ENCODE measurements at places on chromosomes 1 and 21.

DNA sequence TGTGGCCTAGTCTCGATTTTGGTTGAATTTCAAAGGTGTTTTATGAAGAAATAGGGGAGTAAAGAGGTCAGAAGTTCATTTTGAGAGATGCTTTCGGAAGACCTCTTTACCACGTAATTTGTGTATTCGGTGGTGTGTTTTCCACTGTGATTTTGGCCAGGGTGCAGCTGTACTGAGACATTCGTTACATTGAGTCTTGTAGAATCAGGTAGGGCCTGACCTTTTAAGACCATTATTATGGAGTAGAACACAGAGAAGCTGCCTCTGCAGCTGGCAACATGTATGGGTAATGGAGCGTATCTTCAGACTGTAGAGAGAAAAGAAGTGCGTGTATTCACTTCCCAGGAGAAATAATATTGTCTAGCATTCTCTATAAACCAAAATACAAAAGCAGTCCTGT lies 326.5 kb downstream of the PDE4B start:
- DNase-seq, result no peak

DNA sequence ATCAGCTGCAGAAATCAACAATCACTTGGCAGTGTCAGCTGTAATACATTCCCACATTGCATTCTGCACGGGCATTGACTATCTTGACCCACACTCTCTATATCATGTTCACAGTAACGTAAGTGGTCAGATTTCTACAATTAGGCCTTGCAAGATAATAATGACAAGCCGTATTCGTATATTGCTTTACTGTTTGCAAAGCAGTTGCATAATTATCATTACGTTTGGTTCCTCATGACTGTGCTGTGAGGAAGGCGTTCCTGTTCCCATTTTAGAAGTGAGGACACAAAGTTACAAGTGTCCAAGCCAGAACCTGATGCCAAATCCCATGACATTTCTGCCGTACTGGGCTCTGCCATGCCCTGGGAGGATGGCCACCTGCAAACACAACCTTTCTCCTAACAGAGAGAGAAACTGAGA lies 53.5 kb upstream of the TARBP1 start:
- no peak for DNase-seq

GRCh38 chr1:211711315-211711705 lies 35.9 kb upstream of the NEK2 start:
- DNase-seq, result no peak

DNA sequence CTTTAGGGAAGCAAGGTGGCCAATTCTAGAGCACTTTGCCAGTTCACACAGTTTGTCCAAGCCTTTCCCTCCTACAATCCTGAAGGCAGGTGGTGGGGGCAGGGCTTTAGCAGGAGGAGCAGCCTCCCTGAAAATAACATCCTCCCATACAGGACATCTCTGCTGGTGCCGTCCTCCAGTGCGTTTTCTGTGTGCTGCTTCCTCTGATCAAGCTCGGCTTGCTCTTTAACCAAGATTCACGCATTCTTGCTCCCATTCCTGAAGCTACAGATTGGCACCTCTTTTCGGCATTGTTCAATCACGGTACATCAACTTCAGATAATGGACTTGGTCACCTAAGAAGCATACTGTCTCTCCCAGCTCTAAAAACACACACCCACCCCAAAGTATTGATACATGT lies 7.5 kb upstream of the DPT start:
- DNase-seq, result no peak

DNA sequence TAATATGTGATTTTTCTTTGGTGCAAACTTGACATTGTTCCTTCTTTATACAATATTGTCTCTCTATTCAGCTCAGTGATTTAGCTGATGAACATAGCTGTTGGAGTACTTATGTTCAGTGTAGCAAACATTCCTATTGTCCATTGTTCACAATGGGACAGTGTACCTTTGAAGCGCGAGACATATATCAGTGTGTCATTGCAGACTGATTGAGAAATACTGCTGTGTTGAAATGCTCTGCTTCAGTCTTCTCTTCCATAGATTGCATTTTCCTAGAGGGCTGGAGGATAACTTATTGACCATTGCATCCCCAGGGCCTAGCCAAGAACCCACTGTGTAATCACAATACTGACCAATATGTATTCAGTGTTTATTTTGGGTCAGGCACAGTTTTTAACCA lies 46.5 kb downstream of the HLX start:
- no peak for DNase-seq

GRCh38 chr21:32886339-32886738 lies 114.8 kb upstream of the PAXBP1 start:
- no peak for DNase-seq

- no peak for DNase-seq
Observed at GRCh38 chr1:38667626-38668025, 191.9 kb downstream of the RRAGC start.

DNA sequence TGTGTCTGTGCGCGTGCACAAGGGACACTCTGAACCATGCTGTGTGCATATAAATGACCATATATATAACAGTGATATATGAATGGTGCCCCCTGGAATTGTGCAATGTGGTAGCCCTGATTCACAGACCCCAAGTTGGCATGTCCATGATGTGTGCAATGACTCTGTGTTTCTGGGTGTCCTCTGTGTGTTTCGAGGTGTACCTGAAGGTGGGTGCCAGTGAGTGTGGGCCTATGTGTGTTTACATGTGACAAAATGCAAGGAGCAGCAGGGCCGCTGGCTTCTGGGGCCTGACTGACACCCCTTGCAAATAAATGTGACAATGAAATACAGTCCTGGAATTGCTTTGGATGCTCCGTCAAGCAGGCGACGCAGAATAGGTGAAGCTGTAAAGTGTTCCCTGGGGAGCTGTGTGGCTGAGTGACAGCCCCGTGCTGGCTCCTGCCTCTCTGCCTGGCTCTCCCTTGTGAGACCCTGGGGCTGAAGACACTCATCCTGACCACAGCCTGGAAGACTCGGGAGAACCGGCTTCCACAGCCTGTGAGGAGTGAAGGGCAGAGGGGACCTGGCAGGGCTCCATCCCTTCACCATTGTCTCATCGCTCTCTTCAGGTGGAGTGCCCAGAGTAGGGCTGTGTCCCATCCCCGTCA lies 38.2 kb upstream of the CSF3R start:
- no peak for DNase-seq

DNA sequence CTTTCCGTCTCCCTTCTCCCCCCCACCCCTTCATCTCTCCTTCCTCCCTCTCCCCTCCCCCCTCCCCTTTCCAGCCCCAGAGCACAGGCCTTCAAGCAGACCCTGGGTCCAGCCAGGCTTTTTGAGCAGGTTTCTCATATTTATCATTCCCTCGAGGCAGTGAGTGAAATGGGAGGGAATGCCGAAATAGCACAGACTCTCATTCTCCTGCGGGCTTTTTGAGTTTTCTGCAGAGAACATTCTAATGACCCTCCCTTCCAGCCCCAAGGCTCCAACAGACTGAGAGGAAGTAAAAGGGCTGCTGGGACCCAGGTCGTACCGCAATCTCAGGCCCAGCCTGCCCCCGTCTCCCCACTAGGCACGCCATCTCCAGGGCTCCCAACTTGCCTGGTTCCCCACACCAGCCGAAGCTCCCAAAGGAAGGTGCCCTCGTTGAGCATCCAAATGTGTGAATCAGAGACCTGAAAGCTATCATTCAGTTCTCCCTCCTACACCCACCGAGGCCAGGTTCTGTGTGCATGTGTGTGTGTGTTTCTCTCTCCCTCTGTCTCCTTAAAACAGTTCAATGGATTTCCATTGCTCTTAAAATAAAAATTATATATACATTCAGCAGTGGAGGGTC lies 22.3 kb downstream of the ACTA1 start:
- DNase-seq, result no peak

- DNase-seq, result no peak
Observed at GRCh38 chr1:6918925-6919511, 133.8 kb downstream of the CAMTA1 start.

GRCh38 chr1:211313392-211313791 lies 13.2 kb upstream of the TRAF5 start:
- DNase-seq, result no peak

- DNase-seq, result no peak
Observed at GRCh38 chr1:11881749-11882441, 23.1 kb upstream of the NPPB start.

DNA sequence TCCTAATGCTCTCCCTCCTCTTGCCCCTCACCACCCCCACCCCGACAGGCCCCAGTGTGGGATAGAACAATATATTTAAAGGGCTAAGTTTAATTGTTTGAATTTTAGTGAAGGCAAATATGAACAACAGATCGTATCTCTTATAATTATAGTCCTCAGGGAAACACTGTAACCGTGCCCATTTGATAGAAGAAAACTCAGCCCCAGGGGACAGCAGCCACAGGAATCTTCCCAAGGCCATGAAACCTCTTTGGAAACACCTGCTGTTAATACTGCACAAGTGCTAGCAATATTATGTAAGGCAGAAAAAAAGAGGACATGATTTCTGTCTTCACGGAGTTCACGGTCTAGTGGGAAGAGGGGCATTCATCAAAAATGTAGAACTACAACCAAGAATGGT lies 142.2 kb downstream of the URB2 start:
- no peak for DNase-seq

DNA sequence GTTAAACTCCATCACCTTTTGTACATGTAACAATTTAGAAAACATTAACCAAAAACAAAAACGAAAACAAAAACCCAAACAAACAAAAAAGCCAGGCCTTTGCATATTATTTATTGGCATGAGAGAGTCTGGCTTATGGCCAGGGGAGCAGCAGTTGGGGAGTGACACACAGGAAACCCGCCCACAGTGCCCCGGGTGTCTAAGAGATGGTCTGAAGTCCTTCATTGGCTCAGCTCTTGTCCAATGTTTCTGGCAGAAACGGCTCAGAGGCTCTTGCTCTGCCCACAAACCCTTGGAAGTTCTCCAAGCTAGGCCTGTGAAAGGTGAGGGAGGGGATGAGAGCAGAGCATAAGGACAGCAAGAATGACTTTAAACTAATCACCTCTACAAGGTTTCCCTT lies 131.5 kb downstream of the CNIH3 start:
- DNase-seq, result no peak

GRCh38 chr1:115479055-115479482 lies 141.0 kb upstream of the NGF start:
- no peak for DNase-seq

DNA sequence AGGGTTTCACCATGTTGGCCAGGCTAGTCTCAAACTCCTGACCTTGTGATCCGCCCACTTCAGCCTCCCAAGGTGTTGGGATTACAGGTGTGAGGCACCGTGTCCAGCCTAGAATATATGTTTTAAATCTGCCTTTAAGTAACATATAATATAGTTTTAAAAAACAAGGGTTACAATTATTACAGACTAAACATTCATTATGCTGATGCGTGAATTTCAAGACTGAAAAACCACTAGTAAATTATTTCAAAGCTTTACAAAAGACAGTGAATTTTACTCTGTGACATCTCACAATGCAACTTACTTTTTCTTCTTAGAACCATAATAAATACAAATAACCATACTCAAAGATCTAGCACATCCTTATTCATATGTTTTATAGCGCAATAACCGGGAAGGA lies 24.7 kb downstream of the ZNF684 start:
- no peak for DNase-seq

- no peak for DNase-seq
Observed at GRCh38 chr21:42454786-42455185, 41.2 kb downstream of the RSPH1 start.

DNA sequence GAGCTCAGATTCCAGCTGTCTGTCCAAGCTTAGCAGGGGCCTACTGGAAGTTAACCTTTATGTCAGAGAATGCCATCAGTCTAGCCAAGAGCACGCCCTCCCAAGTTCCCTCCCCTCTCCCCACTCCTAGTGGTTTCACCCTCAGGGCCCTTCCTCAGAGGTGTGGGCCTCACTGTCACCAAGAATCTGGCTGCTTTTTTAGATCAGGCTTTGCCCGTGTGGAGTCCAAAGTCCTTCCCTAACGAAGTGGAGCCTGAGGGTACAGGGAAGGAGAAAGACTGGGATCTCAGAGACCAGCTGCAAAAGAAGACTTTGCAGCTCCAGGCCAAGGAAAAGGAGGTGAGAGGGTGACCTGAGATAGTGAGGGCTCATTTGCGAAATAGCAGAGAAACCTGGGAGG lies 4.1 kb downstream of the C1orf74 start:
- DNase-seq, result no peak

DNA sequence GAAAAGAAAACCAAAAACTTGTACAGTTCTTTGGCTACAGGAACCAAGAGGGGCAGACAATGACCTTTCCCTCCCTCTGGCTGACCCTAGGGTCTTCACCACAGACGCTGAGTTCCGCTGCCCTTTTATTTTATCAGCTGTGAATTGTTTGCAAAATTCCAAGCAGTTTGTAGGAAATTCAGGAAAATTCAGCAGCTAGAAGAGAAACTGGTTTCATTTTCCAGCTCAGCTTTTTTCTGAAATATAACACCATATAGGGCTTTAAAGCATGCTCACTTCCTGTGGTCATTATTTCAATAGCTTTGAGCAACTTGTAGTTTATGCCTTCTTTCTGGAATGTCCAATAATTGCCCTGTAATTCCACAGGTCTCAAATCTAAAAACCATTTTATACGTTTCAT lies 5.5 kb upstream of the PIK3R3 start:
- DNase-seq, result no peak

GRCh38 chr1:27436204-27437159 lies 44.1 kb downstream of the GPR3 start:
- DNase-seq, result no peak

DNA sequence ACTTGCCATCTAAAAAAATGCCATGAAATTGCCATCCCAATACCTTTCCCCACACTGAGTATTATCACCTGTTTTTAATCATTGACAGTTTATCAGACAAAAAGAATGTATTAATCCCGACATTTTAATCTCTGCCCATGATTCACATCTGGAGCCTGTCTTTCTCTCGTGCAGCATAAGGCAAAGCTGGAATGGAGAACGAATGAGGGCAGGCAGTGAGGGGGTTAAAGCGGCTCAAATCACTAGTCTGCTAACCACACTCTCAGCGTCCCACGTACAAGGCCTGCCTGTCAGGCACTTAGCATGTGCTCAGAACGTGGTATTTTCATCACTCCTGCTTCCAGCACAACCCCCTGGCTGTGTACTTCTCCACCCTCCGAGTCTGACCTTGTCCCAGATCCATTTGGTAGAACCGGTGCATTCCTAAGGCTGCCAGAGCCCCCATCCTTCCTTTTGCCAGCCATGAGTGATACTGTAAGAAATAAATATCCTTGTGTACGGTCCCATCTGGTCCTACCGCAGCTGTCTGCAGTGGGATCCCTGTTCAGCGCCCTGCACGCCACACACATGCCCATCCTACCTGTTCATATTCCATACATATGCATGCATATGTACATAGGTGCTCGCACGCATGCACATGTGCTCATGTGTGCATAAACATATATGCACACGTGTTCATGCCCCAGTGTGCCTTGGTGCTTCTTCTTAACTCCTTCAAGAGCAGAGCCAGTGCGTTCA lies 34.6 kb upstream of the FHAD1 start:
- DNase-seq, result no peak

GRCh38 chr1:147565189-147565980 lies 24.1 kb downstream of the BCL9 start:
- no peak for DNase-seq

GRCh38 chr1:186683652-186684410 lies 3.6 kb upstream of the PTGS2 start:
- peak; percentile 8 for DNase-seq

GRCh38 chr21:45615145-45615711 lies 28.3 kb upstream of the PCBP3 start:
- peak; percentile 80 for DNase-seq

- no peak for DNase-seq
Observed at GRCh38 chr21:32916522-32917099, 109.1 kb upstream of the OLIG2 start.

GRCh38 chr1:23557471-23558124 lies 1.7 kb downstream of the ID3 start:
- no peak for DNase-seq

Measured in T-helper 2 cell treated with Interferon-gamma antibody and Interleukin-4, amounts not matched to agents 5 μg/mL and 100 μg/mL, for 36 hours (primary cell).